ENCODE measurements at places on chromosomes 7 and 10.
A peak's percentile ranks its signal among the peaks of the same experiment; 100 is the strongest.

GRCh38 chr10:25028711-25029110 is 12.3 kb downstream of the THNSL1 start:
- DNase-seq = no peak

GRCh38 chr7:92992483-92992882 is 125.3 kb downstream of the SAMD9 start:
- no peak for DNase-seq

DNA sequence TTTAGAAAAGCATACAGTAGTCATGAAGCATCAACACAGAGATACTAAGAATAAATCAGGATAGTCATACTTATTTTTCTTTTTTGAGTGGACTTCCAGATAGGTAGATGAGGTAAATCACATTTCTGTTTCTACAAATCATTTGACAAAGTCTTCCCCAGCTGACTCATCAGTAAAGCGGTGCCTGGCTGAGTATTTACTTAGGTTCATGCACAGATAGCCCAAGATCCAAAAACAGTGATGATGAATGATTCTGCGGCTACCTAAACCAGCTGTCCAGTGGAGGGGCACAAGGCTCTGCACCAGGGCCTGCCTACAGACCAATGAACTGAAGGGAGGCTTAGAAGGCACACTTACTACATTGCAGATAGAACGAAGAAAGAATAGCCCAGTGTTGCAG is 113.1 kb downstream of the PARP12 start:
- DNase-seq = no peak

DNA sequence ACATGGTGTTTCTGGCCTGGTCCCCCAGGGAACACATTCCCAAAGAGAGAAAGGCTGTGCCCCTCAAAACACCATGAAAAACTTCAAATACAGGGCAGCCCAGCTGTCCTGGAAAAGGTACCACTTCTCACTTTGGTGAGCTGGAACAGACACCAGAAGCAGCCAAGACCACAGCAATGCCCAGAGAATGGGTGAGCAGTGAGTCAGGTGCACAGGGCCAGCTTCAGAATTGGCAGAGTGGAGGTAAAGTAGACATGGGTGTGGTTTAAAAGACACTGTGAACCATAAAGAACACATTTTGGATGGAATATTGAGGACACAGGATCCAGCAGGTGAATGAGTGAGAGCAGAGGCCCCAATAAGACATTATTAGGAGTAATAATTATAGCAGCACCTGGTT is 51.3 kb downstream of the FAM13C start:
- DNase-seq = no peak

GRCh38 chr10:109592391-109592790 is 330.9 kb downstream of the XPNPEP1 start:
- no peak for DNase-seq

- no peak for DNase-seq
Observed at GRCh38 chr7:138248609-138249008, 172.3 kb downstream of the AKR1D1 start.

DNA sequence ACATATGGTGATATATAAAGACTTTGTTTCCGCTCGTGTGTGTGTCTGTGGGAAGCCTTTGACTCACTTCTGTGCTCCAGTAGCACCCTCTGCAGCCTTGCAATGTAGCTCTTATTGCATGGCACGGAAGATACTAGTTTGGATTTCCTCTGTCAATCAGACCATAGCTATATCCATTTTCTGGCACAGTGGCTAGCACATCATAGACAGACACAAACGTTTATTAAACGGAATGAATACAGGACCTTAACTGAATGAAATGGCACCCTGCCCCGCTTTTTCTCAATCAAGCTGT is 124.0 kb upstream of the PTPN20 start:
- DNase-seq = no peak

GRCh38 chr10:129057856-129058663 is 409.0 kb upstream of the MGMT start:
- DNase-seq = peak; percentile 18

All from stimulated activated CD8-positive, alpha-beta memory T cell treated with anti-CD3 and anti-CD28 coated beads, Interleukin-4, amount 100 ng/mL, for 4 hours (primary cell).